ENCODE measurements at places on chromosomes 16 and 17.

GRCh38 chr17:2076087-2076984 lies 21.4 kb downstream of the HIC1 start:
- DNase-seq = no peak

DNA sequence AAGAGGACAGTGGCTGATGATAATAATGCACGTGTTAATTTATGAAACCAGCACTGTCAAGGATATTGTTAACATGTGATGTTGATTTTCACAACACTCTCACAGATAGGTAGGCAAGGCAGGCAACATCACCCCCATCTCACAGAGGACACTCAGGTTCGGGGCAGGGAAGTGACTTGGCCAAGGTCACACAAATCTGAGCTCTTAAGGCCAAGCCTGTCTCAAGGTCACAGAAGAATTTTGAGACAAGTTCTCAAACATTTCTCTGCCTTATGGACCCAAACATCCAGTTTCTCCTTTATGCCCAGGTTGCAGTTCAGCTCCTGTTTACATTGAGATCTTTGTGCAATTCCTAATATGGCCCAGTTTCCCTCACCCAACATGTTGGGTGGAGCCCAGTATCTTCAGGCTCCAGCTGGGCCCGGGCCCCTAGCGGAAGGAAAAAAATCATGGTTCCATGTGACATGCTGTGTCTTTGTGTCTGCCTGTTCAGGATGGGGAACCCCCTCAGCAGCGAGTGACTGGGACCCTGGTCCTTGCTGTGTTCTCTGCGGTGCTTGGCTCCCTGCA lies 1.3 kb downstream of the SLC2A4 start:
- DNase-seq = no peak

DNA sequence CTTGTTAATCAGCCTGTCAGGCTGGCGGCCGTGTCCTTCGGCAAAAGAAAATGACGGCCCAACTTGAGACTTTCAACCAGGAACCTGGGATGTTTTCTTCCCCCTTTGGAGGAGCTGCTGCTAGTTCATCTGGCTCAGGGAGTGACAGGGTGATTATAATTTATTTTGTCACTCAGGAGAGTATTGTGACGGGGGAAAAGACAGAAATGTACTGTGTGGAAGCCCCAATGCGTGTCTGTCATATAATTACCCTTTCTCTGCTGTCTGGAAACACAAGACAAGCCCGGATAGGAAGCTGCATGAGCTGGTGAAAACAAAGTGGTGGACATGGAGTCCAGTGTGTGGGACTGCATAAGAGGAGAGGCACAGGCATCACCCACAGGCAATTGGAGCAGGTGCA lies 326.2 kb upstream of the HSBP1 start:
- DNase-seq = no peak

GRCh38 chr16:83807327-83807709 lies 460 bp upstream of the HSBP1 start:
- DNase-seq = peak; percentile 4

DNA sequence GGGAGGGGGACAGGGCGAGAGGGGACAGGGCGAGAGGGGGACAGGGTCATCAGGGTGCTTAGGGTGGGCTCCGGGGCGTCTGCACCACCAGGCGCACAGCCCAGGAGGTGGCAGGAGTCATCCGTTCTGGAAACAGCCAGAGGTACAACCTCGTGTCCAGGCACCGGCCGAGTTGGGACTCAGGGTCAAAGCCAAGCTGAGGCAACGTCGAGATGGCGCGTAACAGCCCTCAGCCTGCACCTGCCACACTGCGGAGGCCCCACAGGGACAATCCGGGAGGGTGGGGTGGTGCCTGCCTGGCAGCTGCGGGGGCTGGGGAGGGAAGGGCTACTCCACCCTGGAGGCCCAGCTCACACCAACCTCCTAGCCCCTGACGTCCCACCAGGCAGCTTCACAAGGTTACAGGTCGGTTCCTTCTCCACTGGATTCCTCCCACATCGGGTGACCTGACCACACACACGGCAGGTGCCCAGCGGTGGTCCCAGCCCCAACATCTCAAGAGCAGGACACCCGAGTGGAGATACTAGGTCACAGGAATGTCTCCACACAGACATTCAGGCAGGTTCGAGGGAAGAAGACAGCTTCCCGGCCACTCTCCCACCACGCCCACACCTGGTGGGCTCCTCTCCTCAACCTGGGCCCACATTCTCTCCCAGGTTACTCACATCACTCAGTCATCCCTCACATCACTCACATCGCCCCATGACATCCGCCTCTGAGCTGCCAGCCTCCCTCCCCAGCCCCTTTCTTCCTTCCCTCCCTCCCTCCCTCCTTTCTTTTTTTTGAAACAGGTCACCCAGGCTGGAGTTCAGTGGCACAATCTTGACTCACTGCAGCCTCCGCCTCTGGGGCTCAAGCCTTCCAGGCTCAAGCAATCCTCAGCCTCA lies 47.3 kb downstream of the RPH3AL start:
- DNase-seq = no peak

DNA sequence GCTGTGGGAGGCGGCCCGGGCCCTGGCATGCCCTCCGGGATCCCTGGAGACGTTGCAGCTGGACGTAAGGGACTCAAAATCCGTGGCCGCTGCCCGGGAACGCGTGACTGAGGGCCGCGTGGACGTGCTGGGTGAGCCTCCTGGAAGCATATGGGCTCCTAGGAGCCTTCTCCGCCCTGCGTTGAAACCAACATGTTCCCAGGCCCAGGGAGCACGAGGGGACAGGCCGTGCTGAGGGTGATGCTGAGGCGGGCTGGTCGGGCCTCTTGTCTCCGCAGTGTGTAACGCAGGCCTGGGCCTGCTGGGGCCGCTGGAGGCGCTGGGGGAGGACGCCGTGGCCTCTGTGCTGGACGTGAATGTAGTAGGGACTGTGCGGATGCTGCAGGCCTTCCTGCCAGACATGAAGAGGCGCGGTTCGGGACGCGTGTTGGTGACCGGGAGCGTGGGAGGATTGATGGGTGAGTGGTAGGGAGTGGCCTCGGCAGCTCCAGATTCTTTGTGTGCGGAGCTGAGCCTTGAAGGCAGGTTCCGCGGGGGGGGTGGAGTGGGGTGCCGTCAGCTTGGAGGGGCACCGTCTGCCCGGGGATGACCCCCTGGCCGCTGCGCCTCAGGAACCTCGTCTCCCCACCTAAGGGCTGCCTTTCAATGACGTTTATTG lies 567 bp downstream of the HSD17B1 start:
- DNase-seq = no peak
